ENCODE measurements at places on chromosomes 7 and 10. TPM values are rescaled to one million over a fixed set of nuclear protein-coding genes. Genes with fewer than 3 reads are reported as not detected.

DNA sequence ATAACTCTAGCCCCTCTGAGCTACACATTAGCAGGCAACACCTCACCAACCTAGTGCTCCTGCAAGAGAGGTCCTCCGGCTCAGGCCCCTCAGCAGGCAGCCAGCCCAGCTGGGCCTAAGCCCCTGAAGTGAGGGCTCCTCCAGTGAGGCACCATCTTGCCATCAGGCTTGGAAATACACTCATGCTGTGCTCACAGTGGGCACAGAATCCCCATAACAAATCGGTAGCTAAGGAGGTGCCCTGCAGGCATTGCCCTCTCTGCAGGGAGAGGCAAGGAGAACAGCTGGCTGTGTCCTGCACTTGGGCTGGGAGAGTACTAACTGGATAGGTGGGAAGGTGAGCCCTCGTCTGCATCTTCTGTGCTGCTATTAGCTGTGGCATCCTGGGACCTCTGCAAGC, 3.7 kb upstream of the C10orf71 start:
- DNase-seq: no peak
- H3K4me3 ChIP-seq: no peak overlapping the region
- no peaks in the 10 kb centered on the region for H3K4me1 ChIP-seq
- H3K27ac ChIP-seq: no peak overlapping the region
- H3K36me3 ChIP-seq: no peaks in the 10 kb centered on the region
- H3K27me3 ChIP-seq: peaks cover 21% of the 10 kb centered on the region

The CUZD1 gene
- polyA plus RNA-seq: 0.75 TPM

The PCDH15 gene
- not detected for polyA plus RNA-seq

GRCh38 chr10:19782430-19783089, 33.7 kb upstream of the PLXDC2 start:
- H3K4me3 ChIP-seq: no peak overlapping the region
- H3K27me3 ChIP-seq: no peaks in the 10 kb centered on the region
- peak; percentile 6 for DNase-seq
- no peaks in the 10 kb centered on the region for H3K4me1 ChIP-seq

The ANXA8 gene
- 0.09 TPM for polyA plus RNA-seq

The MARCHF5 gene
- 17.1 TPM for polyA plus RNA-seq

The GOT1 gene
- 23.5 TPM for polyA plus RNA-seq

GRCh38 chr10:97566336-97566996, 6.1 kb upstream of the ANKRD2 start:
- no peak for DNase-seq
- H3K4me1 ChIP-seq: no peaks in the 10 kb centered on the region
- no peaks in the 10 kb centered on the region for H3K27me3 ChIP-seq
- H3K36me3 ChIP-seq: no peaks in the 10 kb centered on the region

The BLOC1S2 gene
- polyA plus RNA-seq: 33.3 TPM

Measured in small intestine (tissue), 16 donors.